ENCODE measurements at places on chromosomes 6 and 20.

GRCh38 chr20:46991880-46992639, 97.4 kb downstream of the EYA2 start:
- DNase-seq: no peak

- no peak for DNase-seq
Observed at GRCh38 chr6:88666901-88667300, 296.5 kb downstream of the RNGTT start.

- peak; percentile 14 for DNase-seq
Observed at GRCh38 chr20:1301031-1301529, 27.9 kb downstream of the SDCBP2 start.

GRCh38 chr20:23161968-23162696, 76.0 kb upstream of the CD93 start:
- peak; percentile 68 for DNase-seq

- no peak for DNase-seq
Observed at GRCh38 chr6:4751823-4752464, 24.3 kb upstream of the CDYL start.

- no peak for DNase-seq
Observed at GRCh38 chr6:107083047-107083768, 32.1 kb downstream of the BEND3 start.

DNA sequence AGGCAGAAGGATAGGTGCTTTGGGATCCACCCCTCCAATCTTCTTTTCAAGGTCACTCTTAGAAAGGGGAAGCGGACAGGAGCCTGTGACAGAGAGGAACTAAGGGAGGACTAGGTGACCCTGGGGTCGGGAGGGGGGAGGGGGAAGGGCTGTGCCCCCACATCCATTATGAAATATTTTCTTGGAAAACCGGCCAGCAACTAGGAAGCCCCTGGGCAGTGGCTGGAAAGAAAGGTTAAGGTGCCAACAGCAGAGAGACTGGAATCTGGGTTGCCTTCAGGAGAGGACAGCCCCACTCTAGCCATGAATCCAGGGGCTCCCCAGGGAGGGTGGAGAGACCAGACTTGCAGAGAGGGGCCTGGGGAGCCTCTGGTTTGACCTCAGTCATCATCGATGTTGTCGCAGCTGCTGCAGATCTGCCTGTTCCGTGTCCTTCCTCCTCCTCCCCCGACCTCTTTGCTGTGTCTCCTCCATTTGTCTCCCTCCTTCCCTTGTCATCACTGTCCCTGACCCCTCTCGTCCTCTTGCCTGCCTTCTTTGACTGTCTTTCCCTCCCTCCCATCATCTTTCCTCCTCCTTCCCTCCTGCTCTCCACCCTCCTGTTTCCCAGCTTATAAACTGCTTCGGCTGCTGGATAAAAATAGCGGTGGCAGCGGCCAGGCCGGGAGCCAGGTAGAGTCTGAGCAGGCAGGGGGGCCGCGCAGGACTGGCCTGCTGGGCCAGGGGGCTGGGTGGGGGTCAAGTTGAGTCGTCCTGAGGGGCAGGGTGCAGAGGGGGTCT, 3.2 kb downstream of the SLC29A1 start:
- DNase-seq: no peak

GRCh38 chr6:44660561-44661220, 273.2 kb downstream of the CDC5L start:
- peak; percentile 78 for DNase-seq

- DNase-seq: no peak
Observed at GRCh38 chr6:155349129-155349528, 34.8 kb upstream of the TFB1M start.

GRCh38 chr6:3418496-3419060, 38.3 kb downstream of the SLC22A23 start:
- no peak for DNase-seq

DNA sequence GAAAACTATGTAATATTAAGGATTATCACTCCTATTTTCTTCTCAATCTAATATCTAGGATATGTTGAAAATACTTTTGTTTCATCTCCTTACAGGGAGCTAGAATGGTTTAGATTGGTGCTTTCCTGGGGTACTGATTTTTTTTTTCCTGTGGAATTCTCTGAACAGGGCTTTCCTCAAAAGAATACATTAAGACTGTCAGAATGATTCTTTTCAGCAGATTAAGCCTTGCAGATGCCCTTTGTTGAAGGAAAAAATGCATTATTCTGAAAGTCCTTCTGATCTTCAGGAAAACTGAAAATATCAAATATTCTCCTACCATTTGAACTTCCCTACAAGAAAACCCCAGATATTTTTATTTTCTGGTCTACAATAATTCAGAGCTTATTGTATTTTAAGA, 178.9 kb downstream of the SOX4 start:
- no peak for DNase-seq

- DNase-seq: no peak
Observed at GRCh38 chr20:57509665-57510237, 15.2 kb downstream of the CTCFL start.

DNA sequence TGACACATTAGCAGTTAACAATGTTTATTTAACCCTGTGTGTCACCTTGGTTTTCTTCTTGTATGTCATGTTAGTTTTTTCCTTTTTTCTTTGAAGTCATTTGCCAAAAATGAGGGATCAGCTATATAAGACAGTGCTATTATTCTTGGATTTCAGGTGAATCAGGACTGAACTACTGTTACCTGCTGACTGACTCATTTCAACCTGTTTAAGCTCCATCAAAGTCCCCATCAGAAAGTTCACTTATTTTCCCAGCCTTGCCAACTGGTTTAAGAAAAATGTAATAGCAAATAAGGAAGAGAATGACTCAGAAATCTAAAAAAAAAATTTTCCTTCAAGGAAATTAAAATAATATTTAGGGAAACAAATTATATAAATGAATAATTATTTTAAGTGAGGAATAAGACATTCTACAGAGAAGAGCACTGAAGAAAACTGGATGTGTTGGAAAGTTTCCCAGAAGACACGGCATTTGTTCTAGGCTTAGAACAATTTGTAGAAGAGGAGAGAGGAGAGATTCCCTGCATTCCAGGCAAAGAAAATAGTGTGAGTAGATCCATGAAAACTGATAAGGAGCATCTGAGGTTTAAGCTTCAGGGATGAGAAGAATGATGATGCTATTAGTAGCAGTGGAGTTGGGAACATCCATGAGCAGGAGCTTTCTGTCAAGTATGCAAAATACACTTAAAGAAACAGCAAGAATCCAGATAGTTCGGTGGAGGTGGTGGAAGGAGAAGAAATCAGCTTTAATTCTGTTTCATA, 84.9 kb upstream of the SIM1 start:
- DNase-seq: no peak

- no peak for DNase-seq
Observed at GRCh38 chr6:144174006-144174405, 23.7 kb downstream of the STX11 start.

GRCh38 chr6:45148711-45149341, 179.3 kb upstream of the RUNX2 start:
- peak; percentile 84 for DNase-seq

- DNase-seq: peak; percentile 82
Observed at GRCh38 chr6:158518191-158519127, 41.4 kb upstream of the TMEM181 start.

GRCh38 chr6:162489101-162489976, 238.2 kb downstream of the PRKN start:
- no peak for DNase-seq

DNA sequence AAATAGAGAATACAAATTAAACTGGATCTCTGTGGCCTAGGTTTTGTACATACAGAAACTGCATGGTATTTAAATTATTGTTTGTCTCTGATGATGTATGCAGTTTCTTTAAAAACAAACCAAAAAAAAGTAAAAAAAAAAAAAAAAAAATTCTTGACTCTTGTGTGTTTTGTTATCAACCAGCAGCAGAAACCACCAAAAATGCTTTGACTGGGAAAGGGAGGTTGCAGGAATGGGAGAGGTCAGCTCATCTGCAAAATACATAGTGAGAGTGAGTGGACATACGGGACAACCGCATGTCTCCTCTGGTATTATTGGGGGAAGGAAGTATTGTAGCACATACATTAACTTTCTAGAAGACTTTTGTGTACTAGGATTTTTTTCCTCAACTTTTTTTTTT, 38.0 kb downstream of the TBC1D7 start:
- no peak for DNase-seq

GRCh38 chr6:17466707-17467106, 73.3 kb downstream of the CAP2 start:
- peak; percentile 9 for DNase-seq

GRCh38 chr6:36333171-36333895, 3.4 kb downstream of the BNIP5 start:
- DNase-seq: no peak

DNA sequence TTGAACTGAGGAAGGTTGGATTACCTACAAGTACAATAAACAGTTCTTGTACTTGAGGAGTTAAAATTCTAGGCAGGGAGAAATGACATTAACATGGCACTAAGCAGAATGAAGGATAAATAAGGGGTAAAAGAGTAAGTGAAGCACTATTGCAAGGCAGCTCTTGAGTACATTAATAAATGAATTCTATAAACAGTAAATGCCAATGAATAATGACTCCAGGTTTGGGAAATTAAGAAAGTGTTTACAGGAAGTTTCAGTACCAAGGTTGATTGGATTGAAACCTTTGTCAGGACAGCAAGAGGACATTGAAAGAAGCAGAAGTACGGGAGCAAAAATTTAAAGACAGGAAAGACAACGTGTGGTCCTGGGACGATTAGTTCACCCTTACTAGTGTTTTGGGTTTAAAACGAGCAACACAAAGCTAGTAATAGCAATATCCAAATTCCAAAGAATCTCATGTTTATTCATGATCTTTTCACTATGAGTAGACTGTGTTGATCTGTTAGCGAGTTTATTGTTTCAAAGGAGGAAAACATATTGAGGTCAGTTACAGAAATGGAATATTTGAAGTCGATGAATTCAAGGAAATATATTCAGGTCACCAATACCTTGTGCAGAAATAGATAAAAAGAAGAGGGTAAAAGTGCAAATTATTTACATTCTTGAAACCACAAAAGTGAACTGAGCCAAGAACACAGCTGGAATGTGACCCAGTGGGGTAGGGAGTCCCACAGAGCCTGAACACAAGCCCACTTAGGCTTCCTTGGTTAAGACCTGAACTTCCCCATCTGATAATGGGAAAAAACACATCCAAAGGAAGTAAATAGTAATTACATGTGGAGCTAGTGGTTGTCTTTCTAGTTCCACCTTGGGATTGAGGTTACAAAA, 80.8 kb downstream of the MKKS start:
- DNase-seq: no peak

DNA sequence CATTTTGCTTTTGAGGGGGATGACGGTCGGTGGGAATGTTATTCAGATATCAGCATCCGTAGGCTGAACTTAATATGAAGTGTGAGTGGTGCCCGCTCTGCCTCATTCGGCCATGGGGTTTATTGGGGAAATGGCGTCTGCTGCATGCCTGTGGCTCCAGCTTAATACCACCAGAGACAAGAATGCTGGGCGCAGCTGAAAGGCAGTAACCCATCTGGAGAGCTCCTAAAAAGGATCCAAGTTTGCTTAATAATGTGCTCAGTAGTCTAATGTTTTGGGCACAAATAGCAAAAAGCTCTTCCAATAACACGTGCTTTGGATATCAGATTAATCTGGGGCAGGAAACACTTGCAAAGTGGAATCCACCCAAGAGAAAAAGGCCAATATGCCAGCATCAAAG, 273.0 kb upstream of the TAB2 start:
- peak; percentile 95 for DNase-seq

DNA sequence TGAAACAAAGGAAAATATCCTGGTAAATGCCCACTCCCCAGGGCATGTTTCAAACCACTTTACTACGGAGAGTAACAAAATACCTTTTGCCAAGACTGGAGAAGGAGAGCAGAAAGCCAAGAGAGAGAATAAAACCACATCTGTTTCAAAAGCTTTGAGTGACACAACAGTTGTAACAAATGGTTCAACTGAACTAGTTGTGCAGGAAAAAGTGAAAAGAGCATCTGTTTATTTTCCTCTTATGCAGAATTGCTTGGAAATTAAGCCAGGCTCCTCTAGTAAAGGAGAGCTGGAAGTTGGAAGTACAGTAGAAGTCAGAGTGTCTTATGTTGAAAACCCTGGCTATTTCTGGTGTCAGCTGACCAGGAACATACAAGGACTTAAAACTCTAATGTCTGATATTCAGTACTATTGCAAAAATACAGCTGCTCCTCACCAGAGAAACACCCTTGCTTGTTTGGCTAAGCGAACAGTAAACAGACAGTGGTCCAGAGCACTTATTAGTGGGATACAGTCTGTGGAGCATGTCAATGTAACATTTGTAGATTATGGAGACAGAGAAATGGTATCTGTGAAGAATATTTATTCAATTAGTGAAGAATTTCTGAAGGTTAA, 2.6 kb downstream of the TDRD6 start:
- DNase-seq: no peak

DNA sequence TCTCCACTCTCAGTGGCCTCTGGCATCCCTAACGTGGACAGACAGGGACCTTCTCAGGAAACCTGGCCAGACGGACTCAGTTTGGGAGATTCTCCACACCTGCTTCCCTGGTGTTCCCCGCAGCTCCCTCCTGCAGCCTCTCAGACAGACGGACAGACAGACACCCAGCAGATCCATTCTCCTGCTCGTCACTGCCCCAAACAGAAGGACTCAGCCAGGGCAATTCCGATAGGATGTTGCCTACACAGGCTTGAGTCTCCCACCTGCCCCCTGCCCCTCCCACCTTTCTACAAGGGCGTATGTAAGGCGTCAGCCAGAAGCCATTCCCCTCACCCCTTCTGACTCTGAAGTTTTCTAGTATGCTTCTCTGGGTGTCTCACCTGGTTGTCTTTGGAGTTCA, 428 bp downstream of the CCM2L start:
- DNase-seq: no peak

- DNase-seq: no peak
Observed at GRCh38 chr6:25831532-25832306, at the start of gene SLC17A1. SLC17A1 (minus strand) TSS chr6:25832052; CDS start chr6:25830557, 1,495 bp downstream.

DNA sequence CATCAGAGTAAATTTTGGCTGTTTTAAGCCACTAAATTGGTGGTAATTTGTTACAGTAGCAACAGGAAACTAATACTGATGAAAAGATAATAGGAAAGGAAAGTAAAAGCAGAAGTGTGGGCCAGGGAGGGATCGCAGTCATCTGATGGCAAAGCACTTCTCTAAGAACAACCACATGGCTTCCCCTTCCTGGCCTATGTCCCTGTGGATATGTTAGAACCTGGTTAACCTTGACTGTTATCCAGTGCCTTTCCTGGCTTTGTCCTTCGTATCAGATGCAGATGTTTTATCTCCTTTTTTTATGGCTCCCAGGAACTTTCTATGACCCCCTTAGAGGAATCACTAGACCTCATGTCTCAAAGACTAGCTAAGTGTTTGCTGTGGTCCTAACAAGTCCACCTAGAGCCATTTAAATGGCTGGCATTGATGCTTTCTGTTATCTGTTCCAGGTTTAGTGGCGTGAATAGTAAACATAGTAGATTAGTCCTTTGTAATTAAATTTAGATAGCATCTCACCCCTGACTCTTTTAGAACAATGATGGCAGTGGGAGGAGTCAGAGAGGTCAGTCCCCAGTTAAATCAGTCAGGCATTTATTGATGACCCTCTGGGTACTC, 79.2 kb upstream of the PHACTR2 start:
- no peak for DNase-seq

- DNase-seq: peak; percentile 60
Observed at GRCh38 chr6:158286413-158286812, 25.9 kb upstream of the TULP4 start.

GRCh38 chr20:36744243-36744642, 1.6 kb downstream of the NDRG3 start:
- no peak for DNase-seq

All from fibroblast of gingiva (primary cell).